Forelimb muscle (tissue), 1 donor: ENCODE measurements at places on chromosomes 3 and 15. TPM values are rescaled to one million over a fixed set of nuclear protein-coding genes. Genes with fewer than 3 reads are reported as not detected.

Gene TRIM42
- polyA plus RNA-seq: not detected

Gene UTS2B
- 0.14 TPM for polyA plus RNA-seq

Gene SHF
- polyA plus RNA-seq: 7.4 TPM

Gene REC114
- polyA plus RNA-seq: not detected

Gene UNC13C
- 2.5 TPM for polyA plus RNA-seq

Gene KIF23
- 14.2 TPM for polyA plus RNA-seq

Gene TUSC7
- not detected for polyA plus RNA-seq

DNA sequence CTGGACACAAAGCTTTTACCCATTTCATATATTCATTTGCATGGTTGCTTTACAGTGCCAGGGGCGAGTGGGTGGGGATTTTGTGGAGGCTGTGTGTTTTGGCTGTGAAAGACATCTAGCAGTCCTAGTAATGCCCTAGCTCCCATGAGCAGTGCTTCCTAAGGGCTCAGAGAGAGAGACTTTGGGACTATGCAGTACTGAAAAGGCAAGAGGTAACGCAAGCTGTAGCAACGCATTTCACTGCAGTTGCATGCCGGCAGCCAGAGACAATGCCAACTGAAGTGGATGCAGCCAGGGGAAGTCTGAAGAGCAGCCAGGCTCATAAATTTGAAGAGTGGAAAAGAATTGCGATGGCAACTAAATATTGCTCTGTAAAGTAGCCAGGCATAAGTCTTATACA is 27.4 kb upstream of the ATP10A start:
- no peak for DNase-seq

DNA sequence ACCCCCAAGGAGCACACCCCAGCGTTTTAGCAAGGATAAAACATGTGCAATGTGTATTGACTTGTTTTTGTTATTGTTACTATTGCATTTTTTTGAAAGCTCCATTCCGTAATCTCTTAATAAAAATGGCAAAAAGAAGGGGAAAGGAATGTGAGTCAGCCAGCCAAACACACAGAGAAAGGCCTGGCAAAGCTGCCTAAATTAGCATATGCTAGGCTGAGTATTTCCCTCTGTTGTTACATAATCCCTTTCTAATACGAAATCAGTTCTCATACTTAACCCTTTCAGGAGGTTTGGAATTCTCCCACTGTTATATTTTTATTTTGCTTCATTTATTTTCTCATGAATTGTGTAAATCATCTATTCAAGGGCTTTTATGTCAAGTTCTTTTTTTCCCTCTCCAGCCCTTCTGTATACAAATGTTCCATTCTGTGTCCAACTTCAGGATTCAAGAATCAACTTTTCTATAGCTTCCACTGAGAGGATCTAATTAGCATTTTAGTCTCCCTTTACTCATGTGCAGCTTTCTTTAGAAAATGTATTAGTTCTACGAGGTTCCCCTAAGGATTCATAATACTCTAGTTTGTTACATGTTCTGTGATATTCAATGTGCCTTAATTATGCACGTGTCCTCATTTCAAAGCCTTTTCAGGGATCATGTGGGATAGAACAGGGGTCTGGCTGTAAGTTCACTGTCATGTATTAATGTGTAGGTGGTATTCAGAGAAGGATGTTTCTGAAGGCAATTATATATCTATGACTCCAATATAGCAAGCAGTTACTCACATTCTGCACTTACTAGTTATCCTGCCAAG is 9.2 kb downstream of the CADM2 start:
- DNase-seq: no peak

DNA sequence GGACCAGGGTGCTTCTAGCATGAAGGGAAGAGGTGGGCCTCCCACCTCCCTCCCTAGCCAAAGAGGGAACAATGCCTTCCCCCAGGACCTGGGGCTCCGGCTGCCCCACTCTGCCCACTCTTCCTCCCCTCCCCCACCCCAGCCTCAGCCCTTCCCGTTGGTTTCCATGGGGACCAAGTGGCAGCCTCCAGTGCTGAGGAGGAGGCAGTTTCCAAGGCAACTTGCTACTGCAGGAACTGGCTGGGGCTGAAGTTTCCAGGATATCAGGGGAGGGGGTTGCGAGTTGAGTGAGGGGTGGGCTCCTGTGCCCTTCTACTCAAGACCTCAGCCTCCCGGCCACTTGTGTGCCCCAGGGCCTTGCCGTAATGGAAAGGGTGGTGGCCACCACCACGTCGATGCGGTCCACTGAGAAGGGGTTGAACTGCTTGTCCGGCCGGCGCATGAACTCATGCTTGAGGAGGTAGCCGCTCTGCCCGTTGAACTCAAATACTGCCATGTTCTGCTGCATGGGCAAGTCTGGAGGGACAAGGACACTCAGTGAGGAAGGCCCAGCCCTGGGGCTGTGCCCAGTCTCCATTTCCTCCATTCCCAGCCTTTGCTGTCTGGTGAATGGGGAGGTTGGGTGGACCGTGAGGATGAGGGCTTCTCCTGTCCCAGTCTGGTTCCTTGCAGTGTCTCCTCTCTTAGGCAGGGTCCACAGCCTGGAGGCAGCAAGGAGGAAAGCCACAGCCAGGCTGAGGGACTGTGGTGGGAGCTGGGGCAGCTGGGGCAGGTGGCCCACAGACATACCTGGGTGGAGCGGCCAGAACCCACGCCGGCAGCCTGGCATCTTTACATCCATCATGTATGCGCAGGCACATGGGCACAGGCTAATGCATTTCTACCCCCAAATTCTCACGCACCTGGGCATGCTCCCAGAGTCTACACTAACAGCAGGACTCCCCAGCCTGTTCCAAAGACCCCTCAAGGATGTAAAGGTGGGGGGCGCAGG is 11.3 kb upstream of the ANKRD63 start:
- no peak for DNase-seq

GRCh38 chr15:31342781-31343626 is 16.4 kb downstream of the KLF13 start:
- DNase-seq: no peak

DNA sequence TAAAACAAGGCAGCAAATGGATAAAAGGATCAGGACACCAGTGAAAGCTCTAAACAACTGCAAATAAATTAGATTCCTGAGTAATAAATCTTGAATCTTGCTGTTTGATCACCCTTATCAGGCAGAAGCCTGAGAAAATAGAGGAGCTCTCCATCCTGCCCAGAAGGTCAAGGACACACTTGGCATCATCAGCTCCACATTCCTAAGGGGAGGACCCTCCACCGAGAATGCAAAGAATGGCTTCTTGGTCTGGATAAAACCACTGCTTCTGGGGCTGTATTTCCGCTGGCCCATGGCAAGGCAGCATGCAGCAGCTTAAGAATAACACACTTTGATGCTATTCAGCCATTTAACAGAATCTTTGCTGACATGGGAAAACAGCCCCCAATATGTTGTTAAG is 108.9 kb upstream of the TSC22D2 start:
- DNase-seq: no peak
